ENCODE measurements at places on chromosomes 11 and 22.

DNA sequence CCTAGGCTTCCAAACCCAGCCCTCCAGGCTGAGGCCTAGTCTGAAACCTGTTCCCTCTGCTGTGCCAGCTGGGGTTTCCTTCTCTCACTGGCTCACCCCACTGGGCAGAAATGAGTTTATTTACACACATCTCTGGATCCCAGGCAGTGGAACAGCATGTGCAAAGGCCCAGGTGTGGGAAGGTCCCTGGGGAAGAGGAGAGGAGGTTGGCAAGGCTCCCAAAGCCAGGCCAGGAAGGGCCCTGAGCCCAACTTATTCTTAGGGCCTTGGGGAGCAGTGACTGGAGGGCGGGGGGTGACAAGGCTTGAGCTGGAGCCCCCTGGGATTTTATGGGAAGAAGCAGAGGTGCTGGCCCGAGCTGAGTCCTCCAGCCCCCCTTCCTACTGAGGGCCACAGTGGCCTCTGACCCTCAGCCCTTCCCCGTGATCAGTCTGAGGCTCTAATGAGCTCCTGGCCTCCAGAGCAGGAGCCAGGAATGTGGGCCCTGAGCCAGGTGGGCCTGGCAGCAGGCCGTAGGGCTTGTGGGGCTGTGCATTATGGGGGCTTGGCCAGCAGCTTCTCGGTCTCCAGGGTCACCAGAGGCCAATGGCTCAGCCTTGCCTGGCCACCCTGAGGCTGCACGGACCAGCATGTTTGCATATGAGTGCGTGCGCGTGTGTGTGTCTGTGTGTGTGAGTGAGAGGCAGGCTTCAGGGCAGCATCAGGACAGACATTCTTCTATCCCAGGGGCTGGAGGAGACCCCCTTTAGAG, 2.9 kb downstream of the MYO7A start:
- DNase-seq = peak; percentile 10

DNA sequence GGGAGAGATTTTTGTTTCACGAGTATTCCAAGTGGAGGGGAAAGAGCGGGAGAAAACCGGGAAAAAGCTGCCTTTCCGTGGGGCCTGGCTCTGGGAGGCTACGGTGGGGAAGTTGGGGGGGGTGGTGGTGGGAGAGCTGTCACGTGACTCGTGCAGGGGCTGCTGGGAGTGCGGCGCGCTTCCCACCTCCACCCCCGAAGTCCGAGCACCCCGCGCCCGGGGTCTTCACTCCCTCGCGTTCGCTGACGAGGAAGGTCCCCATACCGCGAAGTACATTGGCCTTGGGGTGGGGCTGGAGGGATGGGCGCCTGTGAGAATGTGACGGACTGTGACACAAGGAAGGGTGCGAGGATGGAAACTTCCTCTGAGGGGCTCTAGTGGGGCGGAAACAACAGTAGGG, at the start of gene TEX12:
Gene TEX12 (plus strand): TSS at position 228 of the 400 bp plus-strand sequence. CDS start 1,897 bp downstream, outside the sequence.
- DNase-seq = no peak

GRCh38 chr11:122724520-122724919, 69.0 kb downstream of the UBASH3B start:
- DNase-seq = no peak

GRCh38 chr11:32918427-32918826, 25.8 kb downstream of the QSER1 start:
- no peak for DNase-seq

DNA sequence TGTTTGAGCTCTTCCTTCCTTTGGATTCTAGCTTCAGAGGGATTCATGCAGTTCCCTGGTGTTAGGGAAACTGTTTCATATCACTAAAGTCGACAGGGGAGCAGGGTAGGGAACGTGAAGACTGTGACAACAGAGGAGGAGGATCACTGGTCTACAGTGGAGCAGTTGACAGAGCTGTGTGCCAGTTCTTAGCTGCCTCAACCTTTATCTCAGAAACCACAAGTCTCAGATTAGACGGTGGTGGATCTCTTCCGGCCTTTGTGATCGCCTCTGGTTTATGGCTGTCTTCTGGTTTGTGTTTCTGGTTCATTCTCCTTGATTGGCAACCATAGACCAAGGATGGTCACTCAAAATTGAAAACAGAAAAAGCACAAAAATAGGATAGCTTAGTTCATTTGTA, 538.9 kb upstream of the API5 start:
- no peak for DNase-seq

DNA sequence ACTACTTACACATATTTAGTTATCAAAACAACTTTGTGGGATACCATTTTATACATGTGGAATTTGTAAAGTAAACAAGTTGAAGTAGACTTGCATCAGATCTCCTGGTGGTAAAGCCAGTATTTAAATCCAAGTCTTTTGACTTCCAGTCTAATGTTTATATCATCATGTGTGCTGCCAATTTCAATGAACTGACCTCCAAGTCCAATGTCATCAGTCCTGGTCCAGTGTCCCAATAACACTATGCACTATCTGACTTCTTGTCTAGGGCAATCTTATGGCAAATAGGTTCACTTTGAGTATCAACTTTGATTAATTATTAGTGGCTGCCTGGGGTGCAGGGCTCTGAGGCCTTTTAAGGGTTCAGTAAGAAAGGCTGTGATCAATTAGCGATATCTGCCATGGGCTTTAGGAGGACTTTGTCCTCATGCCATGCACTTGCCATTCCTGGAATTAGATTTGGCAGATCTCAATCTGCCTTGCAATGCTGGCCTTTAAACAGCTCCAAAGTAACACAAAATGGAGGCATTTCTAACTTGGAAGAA, 9.6 kb upstream of the PTS start:
- DNase-seq = no peak

- DNase-seq = peak; percentile 22
These were observed 33.1 kb downstream of the DDX10 start for GRCh38 chr11:108697872-108698473.

DNA sequence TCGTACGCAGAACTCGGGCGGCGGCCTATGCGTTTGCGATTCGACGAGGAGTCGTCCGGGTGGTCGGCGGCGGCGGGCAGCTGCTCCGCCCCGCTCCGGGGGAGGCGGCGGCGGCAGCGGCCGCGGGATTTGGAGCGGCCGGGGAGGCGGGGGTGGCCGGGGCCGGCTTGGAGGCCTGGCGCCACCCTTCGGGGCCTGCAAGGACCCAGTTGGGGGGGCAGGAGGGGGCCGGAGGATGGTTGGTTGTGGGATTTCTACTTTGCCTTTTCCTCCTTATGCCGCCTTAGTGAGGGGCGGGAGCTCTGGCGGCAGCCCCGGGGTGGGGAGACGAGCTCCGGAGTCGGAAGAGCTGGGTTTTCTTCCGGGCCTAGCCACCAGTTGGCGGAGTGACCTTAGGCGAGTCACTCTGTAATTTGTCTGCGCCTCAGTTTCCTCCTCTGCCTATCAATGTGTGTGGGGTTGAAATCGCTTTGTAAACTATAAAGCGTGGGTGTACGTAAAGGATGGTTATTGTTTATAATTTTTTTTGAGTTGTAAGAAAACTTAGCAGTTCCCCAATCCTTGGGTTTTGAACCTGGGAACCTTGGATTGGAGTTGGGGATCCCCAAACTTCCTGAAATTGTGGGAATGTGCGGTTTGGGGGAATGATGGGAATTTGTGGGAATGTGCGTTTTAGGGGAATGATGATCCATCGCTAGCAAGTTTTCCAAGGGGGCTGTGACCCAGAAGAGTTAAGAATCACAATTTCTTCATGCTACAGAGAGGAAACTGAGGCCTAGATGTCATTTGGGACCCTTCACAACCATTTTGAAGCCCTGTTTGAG, 679 bp downstream of the TUG1 start:
- no peak for DNase-seq

- no peak for DNase-seq
These were observed 18.3 kb downstream of the CYTH4 start for GRCh38 chr22:37300551-37301017.

- DNase-seq = no peak
These were observed 3.7 kb upstream of the COMT start for GRCh38 chr22:19937616-19938473.

DNA sequence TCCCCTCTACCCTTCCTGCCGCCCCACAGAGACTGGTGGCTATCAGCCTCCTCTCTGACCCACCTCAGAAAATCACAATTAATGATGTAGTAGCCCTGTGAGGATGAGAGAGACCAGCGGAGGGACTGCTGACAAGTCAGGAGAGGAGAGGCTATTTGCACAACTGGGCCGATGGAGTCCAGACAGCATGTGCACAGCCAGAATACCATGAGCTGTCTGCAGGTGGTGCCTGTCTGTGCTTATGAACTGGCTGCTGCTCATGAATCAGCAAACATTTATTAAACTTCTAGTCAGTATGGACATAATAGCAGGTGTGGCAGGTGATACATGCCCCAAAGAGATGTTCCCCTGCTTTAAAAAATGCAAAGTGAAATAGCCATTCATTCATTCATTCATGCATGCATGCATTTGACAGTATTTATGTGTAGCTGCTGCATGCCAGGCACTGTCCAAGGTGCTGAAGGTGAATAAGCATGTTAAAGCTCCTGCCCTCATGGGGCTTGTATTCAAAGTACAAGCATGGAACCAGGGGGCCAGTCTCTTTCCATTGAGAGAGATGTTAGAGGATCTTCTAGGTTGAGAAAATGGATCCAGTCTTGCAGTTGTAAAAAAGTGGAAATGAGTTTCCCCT, 141.3 kb downstream of the GRIK4 start:
- no peak for DNase-seq

DNA sequence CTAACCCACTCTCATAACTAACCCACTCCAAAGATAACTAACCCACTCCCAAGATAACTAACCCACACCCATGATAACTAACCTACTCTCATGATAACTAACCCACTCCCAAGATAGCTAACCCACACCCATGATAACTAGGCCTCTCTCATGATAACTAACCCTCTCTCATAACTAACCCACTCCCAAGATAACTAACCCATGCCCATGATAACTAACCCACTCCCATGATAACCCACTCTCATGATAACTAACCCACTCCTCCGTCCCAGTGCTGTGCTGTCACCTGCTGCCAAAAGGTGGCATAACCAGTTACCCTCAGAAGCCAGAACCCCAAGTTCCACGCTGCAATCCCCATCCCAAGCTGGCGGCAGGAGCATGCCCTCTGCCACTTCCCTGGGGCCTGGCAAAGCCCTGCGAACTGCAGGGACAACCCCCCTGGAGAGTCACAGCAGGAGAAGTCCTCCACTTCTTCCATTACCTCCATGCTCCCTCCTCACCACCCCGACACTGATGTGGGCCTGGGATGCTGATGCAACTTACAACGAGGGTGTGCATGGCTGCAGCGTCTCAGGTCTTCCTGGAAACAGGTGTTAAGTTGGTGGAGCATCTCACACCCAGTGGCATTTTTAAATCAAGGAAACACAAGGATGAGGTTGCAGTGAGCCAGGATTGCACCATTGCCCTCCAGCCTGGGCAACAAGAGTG, 30.8 kb upstream of the CELSR1 start:
- DNase-seq = no peak

DNA sequence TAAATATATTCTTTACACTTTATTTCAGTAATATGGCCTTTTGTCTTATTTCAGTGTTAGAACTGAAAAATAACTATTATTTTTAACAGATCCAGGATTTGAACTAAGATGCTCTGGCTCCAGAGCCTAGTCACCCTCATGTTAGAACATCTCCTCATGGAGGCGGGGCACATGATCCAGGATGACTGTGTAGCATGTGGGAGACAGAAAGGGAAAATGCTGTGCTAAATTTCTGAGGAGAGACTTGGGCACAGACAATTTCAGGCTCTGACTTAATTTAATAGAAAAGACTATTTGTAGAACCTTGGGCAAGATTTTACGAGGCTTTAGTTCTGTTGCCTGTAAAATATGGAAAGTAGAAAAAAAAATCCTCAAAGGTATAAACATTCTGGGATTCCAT, 24.1 kb downstream of the CTSC start:
- no peak for DNase-seq

DNA sequence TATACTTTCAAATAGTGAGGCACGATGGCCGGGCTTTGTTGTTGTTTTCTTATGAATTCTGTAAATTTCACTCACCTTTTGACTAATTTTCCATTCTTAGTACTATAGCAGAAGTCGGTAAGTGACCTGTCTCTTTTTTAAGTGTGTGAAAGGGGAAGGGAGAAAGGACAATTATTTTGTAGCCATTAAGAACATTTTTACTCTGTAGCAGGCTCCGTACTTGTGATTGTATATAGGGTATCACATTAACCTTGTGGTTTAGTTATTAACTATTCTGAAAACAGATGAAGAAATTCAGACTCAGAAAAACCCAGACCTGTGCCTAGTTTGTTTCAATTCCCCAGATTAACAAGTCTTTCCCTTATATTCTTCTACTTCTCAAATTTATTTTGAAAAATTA, 78.7 kb downstream of the CASP12 start:
- no peak for DNase-seq

GRCh38 chr11:109034339-109034696, 369.4 kb downstream of the DDX10 start:
- DNase-seq = no peak

- no peak for DNase-seq
These were observed 13.2 kb upstream of the OSBPL5 start for GRCh38 chr11:3178349-3178748.

- DNase-seq = no peak
These were observed 12.9 kb downstream of the TSPAN32 start for GRCh38 chr11:2314525-2315394.

DNA sequence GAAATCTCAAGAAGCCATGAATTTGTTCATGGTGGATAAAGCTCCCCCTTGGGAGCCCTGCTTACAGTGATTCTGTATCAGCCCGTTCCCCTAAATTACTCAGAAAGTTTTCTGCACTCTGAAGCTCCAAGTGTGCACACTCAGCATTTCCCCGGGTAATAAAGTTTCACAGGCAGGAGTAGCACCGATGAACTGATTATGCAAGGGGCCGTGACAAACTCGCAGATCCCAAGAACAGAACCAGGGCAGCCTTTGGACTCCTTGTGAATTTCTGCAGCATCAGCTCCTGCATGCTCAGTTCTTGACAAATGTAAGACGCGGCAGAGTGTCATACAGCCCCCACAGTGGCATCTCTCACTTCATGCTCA, 73.5 kb downstream of the COMMD9 start:
- no peak for DNase-seq

- DNase-seq = no peak
These were observed 4.9 kb downstream of the MSANTD4 start for GRCh38 chr11:106017093-106017492.

DNA sequence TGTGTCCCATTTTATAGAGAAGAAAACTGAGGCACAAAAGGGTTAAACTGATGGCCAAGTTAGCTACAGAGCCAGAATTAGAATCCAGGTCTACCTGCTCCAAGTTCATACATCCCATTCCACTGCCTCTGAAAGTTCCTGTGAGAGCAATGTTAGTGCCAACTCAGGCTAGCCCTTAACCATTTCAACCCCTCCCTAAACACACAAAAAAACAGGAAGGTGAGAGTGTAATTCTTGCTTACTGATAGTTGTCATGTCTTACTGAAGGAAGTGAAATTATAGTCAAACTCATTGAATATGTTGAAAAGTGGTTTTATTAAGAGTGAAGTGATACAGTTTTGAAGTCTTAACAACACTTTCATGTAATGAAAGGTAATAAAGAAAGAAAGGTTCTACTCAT, 2.9 kb upstream of the E2F8 start:
- DNase-seq = no peak

DNA sequence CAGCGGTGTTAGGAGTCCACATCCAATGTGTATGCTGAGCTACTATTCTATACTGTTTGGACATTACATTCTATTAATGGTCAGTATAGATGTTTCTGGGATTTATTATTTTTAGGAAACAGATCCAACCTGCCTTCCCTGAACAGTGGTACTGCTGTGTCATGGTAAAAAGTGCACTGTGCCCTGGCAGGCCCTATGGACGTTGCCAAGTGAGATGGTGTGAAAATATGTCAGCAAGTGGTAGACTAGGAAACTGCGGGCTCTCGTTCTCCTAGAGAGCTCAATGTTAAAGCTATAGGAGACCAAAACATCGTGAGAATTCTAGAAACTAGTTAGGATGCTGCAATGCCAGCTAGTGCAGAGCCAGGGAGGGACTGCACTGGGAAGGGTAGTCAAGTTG, 26.0 kb upstream of the CYP2D6 start:
- no peak for DNase-seq

Data from epithelial cell of proximal tubule (primary cell).